NK-92 treated with Interleukin-12 subunit alpha and Interleukin-12 subunit beta, amount 100 ng/mL, for 24 hours (cell line): ENCODE measurements at places on chromosomes 6 and 20.

GRCh38 chr6:119002069-119002468, 67.1 kb upstream of the MCM9 start:
- no peak for DNase-seq

GRCh38 chr6:81734081-81734480, 18.4 kb downstream of the TENT5A start:
- DNase-seq: no peak

- DNase-seq: no peak
Measured at GRCh38 chr6:134295953-134296553, 21.9 kb downstream of the SGK1 start.

DNA sequence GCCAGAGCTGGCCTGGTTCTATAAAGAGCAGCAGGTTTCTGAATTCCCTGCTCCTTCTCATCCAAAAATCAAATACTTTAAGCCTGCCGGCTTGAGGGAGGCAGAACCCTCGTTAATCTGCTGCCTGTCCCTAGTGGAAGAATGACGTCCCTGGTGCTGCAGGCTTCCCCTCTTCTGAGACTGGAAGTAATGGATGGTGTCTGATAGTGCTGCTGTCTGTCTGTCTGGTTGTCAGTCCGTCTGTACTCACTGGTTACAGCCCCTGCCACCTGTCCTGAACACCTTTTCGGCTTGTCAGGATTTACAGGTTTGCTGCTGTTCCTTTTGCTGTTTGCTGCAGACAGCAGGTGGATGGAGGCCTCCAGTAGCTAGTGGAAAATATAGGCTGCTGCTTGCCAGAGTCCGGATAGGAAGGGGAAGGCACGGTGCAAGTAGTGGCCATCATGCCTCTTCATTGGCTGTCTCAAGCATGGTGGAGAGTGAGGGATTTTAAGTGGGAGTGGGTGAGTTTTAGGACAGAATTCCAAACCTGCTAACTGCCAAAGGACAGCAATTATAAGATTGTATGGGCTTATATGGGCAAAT, 2.5 kb downstream of the RIMS1 start:
- DNase-seq: no peak

GRCh38 chr6:53461041-53461656, 83.8 kb downstream of the GCLC start:
- DNase-seq: no peak

- no peak for DNase-seq
Measured at GRCh38 chr20:58900397-58900796, 47.9 kb downstream of the GNAS start.

GRCh38 chr6:139778688-139779087, 404.2 kb upstream of the CITED2 start:
- DNase-seq: no peak

GRCh38 chr6:111228094-111228493, 140.8 kb downstream of the SLC16A10 start:
- DNase-seq: no peak

GRCh38 chr20:49890471-49891361, 24.6 kb downstream of the SPATA2 start:
- DNase-seq: no peak

GRCh38 chr6:149840345-149841075, 23.6 kb downstream of the LRP11 start:
- peak; percentile 19 for DNase-seq

DNA sequence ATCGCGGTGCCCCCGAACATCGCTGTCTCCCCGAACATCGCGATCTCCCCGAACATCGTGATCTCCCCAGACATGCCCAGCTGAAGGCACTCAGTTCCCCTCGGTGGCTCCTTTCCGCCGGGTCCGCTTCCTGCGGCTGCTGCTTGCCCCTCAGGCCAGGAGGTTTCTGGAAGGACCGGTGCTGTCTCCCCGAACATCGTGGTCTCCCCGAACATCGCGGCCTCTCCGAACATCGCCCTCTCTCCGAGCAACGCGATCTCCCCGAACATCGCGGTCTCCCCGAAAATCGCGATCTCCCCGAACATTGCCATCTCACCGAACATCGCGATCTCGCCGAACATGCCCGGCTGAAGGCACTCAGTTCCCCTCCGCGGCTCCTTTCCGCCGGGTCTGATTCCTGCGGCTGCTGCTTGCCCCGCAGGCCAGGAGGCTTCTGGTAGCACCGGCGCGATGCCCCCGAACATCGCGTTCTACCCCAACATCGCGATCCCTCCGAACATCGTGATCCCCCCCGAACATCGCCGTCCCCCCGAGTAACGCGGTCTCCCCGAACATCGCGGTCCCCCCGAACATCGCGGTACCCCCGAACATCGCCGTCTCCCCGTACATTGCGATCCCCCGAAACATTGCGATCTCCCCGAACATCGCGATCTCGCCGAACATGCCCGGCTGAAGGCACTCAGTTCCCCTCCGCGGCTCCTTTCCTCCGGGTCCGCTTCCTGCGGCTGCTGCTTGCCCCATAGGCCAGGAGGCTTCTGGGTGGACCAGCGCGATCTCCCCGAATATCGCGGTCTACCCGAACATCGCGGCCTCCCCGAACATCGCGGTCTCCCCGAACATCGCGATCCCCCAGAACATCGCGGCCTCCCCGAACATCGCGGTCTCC, 808 bp downstream of the ULBP1 start:
- no peak for DNase-seq

GRCh38 chr20:32476684-32477593, 108.2 kb downstream of the NOL4L start:
- no peak for DNase-seq

DNA sequence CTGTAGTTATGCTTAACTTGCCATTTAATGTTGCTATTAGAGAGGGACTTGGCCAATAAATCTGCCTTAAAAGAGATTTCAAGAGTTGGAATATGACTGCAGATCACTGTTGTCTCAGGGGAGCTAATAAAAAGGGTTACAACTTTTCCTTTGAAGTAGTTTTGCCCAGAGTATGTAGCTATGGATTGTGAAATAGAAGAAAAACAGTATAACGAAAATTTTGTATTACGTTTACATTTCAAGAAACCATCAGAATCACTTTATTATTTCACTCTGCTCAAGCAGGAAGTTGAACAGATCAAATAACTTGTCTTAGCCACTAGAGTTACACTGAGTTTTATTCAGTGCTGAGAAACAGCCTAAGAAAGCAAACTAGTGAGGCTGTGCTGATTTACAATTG, 3.0 kb upstream of the ZSCAN26 start:
- no peak for DNase-seq

GRCh38 chr6:87165185-87165584, 9.8 kb downstream of the ZNF292 start:
- DNase-seq: no peak

- DNase-seq: no peak
Measured at GRCh38 chr6:155426408-155426945, 29.2 kb downstream of the NOX3 start.

GRCh38 chr6:107571354-107571753, 81.4 kb downstream of the SOBP start:
- DNase-seq: no peak

DNA sequence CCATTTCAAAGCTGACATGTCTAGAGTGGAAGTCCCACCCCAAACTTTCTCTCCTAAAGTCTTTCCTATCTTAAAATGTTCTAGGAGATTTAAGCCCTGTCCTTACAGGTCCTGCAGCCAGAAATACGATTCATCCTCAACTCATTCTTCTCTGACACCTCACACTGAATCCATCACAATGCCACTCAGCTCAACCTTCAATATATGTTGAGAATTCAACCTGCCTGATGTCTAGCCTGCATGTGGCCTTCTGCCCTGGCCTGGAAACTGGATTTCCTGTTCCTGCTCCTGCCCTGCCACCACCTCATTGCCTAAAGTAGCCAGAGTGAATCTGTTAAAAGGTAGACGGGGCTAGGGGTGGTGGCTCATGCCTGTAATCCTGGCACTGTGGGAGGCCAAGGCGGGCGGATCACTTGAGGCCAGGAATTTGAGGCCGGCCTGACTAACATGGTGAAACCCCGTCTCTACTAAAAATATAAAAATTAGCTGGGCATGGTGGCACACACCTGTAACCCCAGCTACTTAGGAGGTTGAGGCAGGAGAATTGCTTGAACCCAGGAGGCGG, 345.9 kb downstream of the CDH26 start:
- DNase-seq: no peak

DNA sequence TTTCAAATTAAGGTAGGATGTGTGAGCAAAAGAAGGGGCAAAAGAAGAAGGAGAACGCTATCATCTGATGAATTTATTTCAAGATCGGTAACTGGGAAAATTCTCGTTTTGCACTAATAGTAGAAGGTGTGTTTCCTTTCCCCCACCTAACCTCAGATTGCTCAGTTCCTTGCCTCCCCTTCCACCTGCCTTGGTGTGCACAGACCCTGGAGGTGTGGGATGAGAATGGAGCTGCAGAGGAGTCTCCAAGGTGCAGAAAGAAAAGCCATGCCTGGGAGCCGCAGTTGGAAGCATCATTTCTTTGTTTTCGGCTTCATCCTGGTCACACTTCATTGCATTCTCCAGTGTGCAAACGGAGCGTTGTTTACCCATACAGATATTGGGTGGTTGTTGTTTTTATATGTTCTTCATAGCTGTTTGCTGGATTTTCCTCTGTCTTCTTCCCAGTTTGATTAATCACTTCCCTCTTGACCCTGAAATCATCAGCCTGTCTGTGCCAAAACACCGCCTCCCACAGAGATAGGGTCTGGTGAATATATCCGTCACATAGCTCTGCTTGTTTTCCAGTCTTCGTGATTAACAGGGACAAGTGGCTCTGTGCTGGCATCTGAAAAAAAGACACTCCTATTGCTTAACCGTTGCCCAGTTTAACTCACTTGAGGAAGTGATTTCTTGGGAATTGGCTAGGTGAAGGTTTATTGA, 40.2 kb upstream of the NEDD9 start:
- no peak for DNase-seq

DNA sequence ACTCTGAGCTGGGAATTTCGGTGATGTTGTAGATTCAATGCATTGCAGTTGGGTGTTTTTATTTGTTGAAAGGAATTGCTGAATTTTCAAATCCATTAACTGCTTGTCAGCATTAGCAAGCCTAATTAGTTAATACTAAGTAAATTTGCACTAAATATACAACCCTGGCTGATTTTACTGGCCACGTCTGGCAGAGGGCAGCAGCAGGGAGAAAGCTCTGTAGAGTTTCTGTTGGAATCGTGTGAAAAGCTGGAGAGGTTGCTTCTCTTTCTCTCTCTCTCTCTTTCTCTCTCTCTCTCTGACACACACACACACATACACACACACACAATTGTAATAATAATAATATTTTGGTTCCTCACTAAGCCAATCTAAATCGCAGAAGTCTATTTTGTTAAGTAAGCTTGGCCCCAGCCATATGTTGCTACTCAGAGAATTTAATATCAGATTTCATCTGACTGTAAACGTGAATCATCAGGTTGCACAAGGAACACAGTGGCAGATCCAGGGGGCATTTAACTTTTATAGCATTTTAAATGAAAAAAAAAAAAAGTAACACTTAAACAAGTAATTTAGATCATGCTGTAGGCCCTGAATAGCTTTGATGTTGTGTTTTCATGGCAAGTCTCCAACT, 289.5 kb downstream of the ESR1 start:
- DNase-seq: no peak
